Hepatocyte (in vitro differentiated cells): ENCODE measurements at places on chromosomes 2 and 18. TPM values are rescaled to one million over a fixed set of nuclear protein-coding genes. Genes with fewer than 3 reads are reported as not detected.

- no peak for DNase-seq
Observed at GRCh38 chr18:76368271-76368670, 126.8 kb downstream of the ZNF516 start.

DNA sequence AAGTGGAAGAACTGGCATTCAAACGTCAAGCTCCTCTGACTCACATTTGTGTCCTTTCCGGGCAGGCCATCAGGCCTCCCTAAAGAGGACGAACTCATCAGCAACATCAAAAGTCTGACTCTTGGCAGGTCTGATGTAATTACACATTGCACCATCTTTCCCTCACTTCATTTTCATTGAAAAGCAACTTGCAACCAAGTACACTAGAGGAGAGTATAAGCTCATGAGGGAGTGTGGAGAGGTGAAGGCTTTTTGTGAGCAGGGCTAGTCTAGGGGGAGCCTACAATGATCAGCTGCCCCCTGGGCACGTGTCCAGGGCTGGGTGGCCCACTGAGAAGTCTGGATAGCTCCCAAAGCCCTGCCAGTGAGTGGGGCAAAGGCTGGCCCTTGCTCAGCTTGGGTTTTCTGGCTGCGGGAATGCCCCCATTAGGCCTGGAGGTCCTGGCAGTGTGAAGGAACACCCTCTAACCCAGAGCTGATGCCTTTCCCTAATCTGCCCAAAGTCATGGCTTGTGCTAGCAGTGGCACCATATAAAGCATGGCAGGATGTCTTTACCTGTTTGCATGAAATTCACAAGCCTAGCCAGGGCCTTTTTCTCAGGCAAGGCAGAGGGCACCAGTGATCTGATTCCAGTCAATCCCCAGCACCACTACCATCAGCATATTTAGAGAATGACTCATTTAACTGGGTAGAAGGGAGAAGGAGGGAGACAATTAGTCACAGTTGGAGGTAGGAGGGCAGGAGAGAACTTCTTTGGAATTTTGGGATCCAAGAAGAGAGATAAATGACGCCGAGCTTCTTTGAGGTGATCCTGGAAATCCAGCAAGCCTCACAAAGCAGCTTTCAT, 8.5 kb upstream of the DAW1 start:
- DNase-seq: peak; percentile 55

GRCh38 chr2:64459575-64459974, 5.6 kb downstream of the LGALSL start:
- DNase-seq: no peak

GRCh38 chr2:216658757-216659156, 25.5 kb downstream of the IGFBP2 start:
- DNase-seq: peak; percentile 54

DNA sequence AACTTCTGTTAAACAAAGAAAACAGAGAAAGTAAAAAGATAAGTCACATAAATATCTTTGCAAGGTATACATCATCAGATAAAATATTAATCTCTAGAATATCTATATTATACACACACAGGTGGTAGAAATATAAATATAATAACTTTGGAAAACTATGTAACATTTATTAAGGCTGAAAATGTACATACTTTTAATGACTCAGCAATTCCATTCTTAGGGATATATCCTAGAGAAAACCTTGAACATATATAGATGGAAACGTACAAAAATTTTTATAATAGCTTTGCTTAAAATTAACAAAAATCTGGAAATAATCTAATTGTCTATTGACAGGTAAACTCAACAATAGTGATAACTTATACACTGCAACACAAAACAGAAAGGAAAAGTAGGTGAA, 381.3 kb downstream of the GPD2 start:
- DNase-seq: no peak

DNA sequence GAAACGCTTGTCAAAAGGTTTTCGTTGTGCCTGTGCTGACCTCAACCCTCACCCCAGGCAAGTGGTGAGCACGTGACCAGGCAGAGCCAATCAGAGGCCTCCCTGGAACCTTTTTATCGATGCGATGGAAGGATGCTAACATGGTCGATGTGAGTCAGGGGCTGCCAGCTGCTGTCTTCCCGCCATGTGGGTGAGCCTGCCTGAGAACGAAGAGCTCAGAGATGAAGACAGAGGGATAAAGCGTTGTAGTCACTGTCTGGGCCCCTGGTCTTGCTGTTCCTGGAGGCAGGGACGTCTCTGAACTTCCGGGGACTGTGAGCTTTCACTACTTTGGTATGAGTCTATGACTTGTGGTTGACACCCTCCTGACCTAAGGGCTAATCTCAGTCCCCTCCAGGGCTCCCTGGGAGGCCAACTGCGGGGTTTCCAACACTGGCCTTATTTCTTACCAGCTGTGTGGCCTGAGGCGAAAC, 18.6 kb downstream of the DNMT3A start:
- no peak for DNase-seq

DNA sequence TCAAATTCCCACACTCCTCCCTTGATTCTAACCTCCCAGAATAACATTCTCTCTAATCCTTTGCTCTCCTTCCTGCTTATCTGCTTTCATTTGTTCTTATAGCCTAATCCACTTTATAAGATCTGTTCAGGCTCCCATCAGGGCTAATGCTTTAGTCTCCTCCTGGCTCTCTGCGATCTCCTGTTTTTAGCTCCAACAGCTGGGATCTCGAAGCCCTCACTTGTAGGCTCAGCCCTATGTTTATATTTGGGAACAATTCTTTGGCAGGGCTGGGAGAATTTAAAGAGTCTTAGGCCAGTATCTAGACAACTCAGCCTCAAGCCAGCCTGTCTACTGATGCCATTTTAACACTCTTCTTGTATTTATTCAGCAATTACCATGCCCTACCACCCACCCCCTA, 27.2 kb upstream of the RAPH1 start:
- peak; percentile 15 for DNase-seq

The PDE1A gene
- 4.7 TPM in 2 replicates for total RNA-seq

DNA sequence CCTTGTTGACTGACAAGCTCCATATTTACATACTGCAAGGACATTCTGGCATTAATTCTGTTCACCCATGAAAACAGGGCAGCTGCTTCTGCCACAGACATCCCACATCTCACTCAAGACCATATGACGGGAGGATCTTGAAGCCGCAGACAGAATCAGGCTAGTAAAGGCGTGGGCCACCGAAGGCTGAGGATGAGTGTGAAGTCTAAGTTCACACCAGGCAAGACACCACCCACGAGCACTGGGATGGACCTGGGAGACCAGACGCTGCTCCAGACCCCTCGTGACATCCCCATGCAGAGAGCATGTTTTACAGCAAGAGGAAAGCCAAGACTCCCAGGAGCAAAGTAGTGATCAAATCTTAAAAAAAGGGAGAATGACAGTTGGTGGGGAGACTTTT, 3.2 kb downstream of the FHL2 start:
- DNase-seq: no peak

DNA sequence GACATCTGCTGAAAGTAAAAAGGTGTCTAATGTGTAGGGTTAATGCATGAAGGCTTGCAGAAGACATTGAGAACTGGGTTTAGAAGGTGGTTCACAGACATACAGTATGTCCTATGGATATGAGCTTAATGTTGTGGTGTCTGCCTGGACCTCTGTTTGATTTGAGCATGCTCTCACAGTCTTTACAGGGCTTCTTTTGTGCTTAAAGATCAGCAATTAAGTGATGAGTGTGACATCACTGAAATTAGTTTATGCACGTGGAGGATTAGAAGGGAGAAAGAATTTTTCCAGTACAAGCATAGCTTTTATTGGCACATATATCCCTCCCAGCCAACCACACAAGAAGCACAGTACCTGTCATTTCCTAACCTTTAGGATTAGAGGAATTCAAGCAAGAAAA, 367.5 kb upstream of the RAB12 start:
- DNase-seq: no peak

DNA sequence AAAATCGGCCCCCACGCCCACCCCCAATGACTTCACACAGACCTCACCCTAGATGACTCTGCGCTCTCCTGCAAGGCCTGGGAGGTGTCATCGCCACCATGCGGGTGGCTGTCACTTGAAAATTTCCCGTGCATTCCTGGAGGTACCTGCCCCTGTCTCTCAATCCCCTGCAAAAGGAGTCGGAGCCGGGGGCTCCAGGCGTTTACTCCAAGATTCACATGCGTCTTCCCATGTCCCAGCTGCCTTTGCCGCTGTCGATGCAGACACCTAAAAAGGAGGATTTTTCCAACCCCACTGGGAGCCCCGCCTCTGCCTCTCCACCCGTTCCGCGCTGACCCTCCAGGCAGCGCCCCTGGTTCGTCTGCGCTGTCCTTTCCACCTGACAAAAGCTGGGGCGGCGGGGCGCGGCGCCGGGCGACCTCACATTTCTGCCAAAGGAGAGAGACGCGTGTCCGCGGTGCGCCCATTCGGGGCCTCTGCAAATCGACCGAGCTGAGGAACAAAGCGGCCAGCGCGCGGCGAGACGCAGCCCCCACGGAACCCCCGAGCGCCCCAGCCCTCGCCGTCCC, 667 bp downstream of the REEP1 start:
- DNase-seq: peak; percentile 46

The CBLN2 gene
- 0.52 and 1.1 TPM in 2 replicates for total RNA-seq

DNA sequence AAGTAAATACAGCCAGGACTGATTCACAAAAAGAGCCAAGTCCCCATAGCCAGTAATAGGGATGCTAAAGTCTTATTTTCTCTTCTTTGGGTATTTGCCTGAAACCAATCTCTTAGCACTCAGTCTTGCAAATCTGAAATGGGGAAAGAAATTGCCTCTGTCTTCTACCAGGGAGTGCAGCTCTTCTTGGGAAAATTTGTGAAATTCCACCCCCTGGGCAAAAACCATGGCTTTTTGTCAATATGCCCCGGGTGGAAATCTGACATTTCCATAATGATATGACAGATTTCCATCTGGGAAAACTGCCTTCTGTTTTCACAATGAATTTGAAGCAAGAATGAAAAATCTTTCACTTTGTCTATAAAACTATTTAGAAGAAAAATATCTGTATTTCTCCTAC, 628.1 kb downstream of the BCL11A start:
- DNase-seq: no peak

DNA sequence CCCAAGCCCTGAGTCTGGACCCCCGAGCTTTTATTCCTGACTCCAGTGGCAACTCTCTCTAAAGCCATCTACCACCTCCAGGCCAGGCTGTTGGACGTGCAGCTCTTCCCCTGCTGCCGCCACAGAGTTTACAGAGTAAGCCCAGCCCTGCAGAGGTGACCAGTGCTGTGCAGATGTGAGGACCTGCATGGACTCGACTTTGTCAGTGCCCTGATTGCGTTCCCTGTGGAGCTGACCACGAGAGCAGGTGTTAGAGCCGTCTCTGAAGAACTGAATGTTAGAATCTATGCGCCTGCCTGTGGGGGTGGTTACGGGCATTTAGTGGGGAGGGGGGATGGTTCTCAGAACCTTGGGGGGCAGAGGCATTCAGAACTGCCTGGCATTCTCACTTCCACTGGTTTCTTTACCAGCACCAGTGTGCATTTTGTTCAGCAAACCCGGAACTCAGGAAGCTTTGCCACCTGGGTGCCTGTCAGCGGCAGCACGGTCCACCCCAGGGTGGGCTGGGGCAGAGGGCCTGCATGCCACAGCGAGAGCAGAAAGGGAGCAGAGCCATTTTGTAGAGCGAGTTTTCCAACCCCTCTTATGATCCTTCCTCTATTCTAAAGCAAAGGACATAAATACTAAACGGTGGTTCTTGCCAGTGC, 137.9 kb downstream of the KLHL29 start:
- DNase-seq: no peak

- no peak for DNase-seq
Observed at GRCh38 chr2:46643493-46643892, 164.1 kb downstream of the TMEM247 start.

The ALPP gene
- total RNA-seq: 6.5 and 8.7 TPM in 2 replicates

GRCh38 chr18:62792016-62792415, 76.7 kb downstream of the PHLPP1 start:
- DNase-seq: no peak

DNA sequence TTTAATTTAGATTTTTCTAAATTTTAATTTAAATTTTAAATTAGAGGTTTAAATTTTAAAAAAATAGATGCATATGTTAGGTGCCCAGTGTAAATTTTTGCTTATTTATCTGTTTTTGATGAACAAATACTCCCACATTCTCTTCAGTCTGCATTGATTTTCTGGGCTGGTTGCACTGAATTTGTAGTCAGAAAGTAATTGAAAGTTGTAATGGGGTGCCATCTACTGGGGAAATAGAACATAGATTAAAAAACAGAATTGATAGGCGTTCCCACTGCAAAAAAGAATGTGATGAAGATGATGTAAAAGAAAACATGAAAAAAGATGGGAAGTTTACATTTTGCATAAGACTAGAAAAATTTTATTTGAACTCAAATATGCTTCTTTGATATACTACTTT, 51.7 kb upstream of the CCDC85A start:
- peak; percentile 46 for DNase-seq

DNA sequence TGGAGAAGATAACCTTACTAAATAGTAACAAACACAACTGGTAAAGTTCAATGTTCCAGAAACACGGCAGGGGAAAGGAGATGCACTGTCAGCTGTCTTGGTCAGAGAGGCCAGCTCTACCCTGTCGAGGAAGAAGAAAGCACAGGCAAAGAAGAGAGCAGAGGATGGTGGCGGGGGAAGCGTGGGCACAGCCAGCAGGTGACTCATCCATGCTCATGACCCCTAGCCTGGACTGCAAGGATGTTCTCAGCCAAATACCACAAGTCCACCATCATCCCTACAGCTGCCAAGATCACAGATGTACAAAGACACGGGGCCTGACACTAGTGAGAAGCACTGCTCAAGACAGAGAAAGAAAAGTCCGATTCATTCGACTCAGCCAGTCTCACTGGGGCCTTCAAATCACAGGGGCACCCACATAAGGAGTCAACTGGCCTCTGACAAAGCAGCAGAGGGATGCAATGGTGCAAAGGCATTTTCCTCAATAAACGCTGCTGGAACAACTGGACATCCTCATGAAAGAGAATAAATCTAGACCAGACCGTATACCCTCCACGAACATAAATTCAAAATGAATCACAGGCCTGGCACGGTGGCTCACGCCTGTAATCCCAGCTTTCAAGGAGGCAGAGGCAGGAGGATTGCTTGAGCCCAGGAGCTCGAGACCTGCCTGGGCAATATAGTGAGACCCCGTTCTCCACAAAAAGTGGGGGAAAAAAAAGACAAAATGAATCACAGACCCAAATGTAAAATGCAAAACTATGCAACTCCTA, 5.6 kb downstream of the DTYMK start:
- DNase-seq: peak; percentile 61

- no peak for DNase-seq
Observed at GRCh38 chr2:28058791-28059190, 168.3 kb downstream of the BABAM2 start.
